ENCODE measurements at places on chromosomes 1 and 21.
A peak's percentile ranks its signal among the peaks of the same experiment; 100 is the strongest.

DNA sequence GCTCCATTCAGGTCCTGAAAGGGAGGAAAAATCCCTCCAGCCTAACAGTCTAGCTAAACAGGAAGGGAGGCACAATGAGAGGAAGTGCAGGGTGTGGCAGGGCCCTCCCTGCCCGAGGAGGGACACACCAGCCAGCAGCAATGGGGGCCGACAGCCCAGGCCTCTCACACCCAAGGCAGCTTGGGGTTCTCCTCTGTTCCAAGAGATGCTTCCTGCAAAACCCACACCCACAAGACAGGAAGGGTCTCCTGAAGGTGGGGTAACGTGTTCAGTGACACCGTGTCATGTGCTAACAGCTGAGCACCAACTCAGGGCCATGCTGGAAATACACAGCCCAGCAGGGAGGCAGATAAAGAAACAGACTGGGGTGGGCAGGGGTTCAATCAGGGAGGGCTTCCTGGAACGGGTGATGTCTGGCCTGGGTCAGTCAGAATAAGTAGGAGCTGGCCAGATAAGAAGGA lies 10.2 kb downstream of the ECE1 start:
- peak; percentile 62 for DNase-seq

DNA sequence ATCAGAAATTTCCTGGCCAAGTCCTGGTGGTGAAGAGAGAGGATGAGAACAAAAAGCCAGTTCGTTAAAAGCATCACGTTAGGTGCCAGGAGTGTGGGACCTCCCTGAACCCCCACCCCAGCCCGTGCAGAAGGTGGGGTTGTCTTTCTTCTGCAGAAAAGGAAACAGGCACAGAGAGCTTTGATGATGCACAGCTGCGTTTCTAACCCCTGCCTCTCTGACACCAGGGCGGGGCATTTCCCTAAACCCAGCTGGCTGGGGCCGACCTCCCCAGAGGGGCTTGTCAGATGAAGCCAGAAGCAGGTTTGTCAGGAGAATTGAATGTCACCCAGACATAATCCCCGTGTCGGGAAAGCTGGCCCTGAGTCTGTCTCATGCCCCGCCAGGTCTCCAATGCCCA lies 189.3 kb upstream of the EDN2 start:
- DNase-seq: no peak

DNA sequence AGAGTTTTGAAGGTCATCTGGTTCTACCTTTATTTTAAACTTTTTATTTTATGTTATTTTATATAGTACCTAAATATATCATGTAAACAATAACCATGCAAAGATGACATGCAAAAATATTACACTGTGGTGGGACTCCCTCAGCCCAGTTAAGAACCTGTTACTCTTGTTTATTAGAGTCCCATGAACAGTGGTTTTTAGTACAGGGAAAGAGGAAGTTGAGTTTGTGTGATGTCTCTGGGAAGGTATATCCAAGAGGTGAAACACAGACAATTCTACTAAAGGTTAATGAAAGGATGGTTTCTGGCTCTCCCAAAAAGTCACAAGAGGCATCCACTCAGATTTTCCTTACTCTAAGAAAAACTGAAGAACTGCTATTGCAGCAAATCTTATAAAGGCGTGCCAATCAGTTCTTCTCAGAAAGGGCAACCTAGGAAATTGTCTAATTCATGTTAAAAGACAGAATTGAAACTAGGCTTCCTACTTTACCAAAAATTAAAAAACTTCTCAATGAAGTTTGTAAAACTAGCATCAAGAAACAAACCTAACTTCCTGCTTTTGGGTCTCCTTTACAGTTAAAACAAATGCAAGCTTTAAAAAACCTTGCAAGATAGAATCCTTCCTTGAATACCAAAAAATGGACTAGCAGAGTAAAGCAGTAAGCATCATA lies 19.9 kb downstream of the GFI1 start:
- DNase-seq: no peak

DNA sequence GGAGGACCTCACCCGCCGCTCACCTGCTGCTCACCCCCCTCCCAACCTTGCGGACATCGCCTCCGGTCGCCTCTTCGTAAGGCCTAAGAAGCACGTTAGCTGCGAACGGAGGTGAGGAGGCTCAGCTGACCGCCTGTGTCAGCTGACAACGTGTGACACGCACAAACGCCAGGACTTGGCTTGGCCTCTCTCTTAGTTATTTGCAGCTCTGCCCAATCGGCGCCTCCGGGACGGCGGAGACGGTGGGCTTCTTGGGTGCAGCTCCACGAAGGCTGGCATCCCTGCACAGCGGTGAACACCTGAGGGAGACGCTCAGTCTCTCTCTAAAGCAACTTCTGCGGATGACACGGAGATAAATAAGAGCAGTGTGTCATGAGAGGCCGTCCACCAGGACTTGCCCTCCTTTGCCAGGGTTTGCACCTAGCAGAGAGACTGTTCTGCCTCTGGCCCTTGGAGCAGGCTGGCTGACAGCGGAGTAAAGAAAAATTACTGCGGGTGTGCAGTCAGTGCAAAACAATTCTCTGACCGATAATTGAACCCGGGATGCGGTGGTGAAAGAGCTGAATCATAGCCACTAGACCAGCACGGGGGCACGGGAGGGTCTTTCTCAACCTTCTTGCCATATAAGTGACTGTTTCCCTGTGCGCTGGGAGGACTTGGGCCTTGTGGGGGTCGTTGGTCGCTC lies 318.9 kb downstream of the FAM72C start:
- DNase-seq: no peak

GRCh38 chr1:93448292-93448982 lies 519 bp downstream of the FNBP1L start:
- DNase-seq: peak; percentile 56

GRCh38 chr1:112956544-112957132 lies 642 bp upstream of the SLC16A1 start:
- DNase-seq: no peak

DNA sequence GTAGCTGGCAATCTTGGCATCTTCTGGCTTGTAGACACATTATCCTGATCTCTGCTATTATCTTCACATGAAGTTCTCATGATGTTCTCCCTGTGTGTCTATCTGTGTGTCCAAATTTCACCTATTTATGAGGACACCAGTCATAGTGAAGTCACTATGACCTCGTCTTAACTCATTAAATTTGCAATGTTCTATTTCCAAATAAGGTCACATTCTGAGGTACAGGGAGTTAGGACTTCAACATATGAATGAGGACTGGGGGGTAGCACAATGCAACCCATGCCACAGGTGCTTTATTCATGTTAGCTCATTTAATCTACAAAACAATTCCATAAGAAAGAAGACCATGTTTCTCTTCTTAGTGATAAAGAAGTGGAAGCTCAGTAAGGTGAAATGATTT lies 206.2 kb upstream of the C8B start:
- DNase-seq: no peak

- no peak for DNase-seq
Observed at GRCh38 chr1:31033598-31033997, 31.9 kb downstream of the PUM1 start.

DNA sequence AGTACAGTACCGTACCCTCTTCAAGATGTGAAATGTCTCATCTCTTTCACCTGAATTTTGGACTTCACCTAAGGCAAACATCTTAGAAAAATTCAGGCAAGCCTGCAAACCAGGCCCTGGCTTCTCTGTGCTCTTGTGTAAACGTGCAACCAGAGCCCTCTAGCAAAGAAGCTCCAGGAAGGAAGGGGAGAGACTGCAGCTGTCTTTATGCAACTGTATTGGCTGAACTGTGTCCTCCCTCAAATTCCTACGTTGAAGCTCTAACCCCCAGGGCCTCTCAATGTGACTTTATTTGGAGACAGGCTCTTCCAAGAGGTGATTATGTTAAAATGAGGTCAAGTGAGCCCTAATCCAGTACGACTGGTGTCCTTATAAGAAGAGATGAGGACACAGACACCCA lies 60.3 kb downstream of the SLC45A1 start:
- DNase-seq: no peak

GRCh38 chr21:26967062-26967913 lies at the start of gene ADAMTS5:
Gene ADAMTS5 (minus strand): TSS chr21:26967088. CDS start chr21:26966391, 697 bp downstream.
- peak; percentile 60 for DNase-seq

DNA sequence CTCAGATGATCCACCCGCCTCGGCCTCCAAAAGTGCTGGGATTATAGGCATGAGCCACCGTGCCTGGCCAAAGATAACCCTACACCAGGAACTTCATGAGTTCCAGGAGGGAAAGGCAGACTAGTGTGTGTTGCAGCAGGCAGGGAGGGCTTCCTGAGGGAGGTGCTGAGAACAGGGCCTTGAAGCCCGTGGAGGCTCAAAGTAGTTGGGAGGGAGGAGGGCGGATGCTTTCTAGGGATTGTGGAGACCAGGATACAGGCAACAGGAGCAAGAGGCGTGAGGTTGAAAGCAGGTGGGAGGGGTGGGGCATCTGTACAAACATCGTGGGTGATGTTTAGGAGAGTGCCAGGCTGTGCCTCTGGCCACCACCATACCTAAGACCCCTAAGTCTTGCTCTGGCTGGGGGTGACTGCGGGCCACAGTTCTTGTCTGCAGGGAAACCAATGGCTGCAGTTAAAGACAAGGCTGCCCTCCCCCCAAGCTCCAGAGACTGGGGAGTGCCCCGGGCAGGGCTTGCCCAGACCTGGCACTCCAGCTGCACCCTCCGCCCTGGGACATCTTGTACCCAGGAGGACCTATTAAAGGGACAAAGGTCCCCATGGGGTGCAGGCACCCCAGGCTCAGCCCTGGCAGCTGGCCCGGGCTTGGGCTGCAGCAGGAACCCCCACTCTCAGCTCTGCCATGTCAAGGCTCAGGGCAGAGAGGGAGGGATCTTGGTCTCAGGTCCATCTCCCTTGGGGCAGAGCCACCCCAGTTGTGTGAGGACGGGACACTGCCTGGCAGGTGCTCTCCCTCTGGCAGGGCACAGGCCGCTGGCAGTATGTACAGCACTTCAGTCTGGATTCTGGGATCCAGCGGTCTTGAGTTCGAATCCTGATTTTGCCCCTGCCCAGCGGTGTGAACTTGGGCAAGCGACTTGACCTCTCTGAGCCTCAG lies 22.1 kb upstream of the CASZ1 start:
- DNase-seq: no peak

All from endothelial cell (in vitro differentiated cells).